ENCODE measurements at places on chromosomes 6 and 20. TPM values are rescaled to one million over a fixed set of nuclear protein-coding genes. Genes with fewer than 3 reads are reported as not detected.
A peak's percentile ranks its signal among the peaks of the same experiment; 100 is the strongest.

DNA sequence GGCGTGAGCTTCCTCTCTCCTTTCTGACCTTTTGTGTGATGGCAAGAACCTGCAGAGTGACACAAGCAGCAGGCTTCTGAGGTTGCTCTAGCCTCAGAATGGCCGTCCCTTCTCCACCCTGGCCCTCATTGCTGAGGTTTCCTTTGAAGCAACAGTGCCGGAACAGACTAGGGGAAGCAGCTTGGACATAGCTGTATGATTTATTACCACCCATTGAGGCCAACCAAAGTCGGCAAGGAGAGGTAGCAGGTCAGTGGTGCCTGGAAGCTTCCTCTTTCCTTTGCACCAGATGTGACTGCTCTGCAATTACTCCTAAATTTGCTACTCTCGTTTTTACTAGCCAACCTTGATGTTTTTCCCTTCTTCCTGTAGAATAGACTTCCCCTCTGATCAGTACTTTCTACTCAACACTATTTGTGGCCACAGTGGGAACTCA is 31.4 kb downstream of the PTPN1 start:
- no peak for DNase-seq

GRCh38 chr20:7308163-7308562 is 540.7 kb downstream of the BMP2 start:
- DNase-seq = no peak

DNA sequence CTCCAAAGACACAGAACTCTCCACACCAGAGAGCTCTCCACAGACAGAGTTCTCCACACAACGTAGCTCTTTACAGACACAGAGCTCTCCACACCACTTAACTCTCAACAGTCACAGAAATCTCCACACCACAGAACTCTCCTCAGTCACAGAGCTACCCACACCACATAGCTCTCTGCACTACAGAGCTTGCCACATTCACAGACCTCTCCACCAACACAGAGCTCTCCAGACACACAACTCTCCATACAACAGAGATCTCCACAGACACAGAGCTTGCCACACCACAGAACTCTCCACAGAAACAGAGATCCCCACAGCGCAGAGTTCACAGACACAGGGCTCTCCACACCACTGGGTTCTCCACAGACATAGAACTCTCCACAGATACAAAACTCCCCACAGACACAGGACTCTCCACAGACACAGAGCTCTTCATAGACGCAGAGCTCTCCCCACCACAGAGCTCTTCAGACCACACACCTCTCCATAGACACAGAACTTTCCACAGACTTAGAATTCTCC is 52.5 kb downstream of the ERMARD start:
- DNase-seq = no peak

ESR1 gene
- total RNA-seq = 0.45 TPM

- no peak for DNase-seq
Observed at GRCh38 chr20:43058077-43058476, 131.6 kb downstream of the PTPRT start.

DNA sequence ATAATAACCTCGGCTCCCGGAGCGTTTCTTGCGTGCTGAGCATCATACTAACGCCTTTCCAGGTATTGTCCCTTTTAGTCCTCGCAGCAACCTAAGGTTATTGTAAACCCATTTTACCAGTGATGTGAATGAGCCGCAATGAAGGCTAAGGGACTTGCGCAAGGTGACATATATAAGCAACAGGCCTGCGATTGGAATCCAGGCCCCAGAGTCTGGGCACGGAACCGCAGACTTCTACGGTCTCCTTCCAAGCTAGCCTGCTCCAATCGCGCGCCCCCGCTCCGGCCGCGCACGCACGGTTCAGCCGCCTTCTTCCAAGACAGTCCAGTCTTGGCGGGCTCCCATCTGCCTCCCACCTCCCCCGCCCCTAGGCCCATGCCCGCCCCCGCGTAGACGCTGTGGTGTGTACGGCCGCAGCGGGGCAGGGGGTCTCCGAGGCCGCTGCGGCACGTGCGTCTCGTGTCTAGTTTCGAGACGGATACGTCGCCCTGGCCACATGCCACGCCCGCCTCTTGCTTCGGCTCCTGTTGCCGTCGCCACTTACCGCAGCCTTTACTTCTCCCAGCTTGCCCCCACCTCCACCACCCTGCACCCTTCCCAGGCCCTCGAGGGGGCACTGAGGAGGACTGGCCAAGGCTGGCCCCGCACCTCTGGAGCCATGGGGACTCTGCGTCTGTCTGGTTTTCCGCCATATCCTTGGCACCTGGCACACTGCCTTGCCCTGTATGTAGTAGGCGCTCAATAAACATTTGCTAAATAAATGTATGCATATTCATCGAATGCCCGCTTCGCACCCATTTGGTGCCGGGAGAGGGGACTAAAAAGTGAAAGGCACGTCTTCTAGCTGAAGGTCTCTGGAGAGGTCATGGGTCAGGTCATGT is 855 bp upstream of the GFOD1 start:
- DNase-seq = peak; percentile 47

PROKR2 gene
- total RNA-seq = not detected

THEMIS gene
- total RNA-seq = 48.3 TPM

- DNase-seq = no peak
Observed at GRCh38 chr6:30151580-30151979, 9.4 kb downstream of the TRIM10 start.

DNA sequence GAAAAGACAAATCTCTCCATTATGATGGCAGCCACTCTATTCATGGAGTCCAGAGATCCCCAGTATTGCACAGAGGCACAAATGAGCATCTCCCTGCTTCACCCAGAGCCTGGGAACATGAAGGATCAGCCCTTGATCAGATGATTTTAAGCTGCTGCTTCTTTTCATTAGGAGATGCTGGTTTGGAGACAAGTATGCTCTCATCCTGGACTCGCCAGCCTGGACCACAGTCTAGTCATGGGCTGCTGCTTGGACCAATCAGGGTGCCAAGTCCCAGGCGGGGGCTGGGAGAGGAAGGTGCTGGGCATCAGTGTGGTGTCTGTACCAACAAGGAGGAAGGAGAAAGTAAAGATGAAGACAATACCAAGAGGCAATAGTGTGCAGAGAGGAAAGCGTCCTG is 195.7 kb upstream of the FOXQ1 start:
- no peak for DNase-seq

- peak; percentile 37 for DNase-seq
Observed at GRCh38 chr6:130366107-130367005, 539 bp downstream of the TMEM200A start.

OPRL1 gene
- total RNA-seq = 0.16 TPM

GRCh38 chr6:154931711-154932424 is 63.2 kb upstream of the TIAM2 start:
- DNase-seq = no peak

DNA sequence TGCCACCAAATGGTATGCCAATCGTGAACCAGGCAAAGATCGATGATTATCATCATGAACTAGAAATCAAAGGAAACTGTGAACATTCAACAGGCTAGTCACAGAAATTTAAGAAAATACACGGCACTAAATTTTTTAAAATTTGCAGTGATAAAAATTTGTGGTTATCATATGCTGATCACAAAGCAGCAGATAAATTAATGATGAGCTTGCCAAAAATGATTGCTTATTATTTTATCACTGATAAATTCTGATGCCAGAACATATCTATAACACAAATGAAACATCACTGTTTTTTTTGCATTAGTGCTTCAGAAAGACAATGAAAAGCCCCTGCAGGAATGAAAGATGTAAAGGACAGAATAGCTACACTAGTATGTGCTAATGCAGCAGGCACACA is 1413.2 kb upstream of the MAP3K7 start:
- no peak for DNase-seq

CLPSL2 gene
- total RNA-seq = not detected

DYNLT1 gene
- 74.2 TPM for total RNA-seq

OPN5 gene
- total RNA-seq = not detected

GABRR1 gene
- not detected for total RNA-seq
